Activated naive CD4-positive, alpha-beta T cell (primary cell): ENCODE measurements at places on chromosomes 12 and 14.

DNA sequence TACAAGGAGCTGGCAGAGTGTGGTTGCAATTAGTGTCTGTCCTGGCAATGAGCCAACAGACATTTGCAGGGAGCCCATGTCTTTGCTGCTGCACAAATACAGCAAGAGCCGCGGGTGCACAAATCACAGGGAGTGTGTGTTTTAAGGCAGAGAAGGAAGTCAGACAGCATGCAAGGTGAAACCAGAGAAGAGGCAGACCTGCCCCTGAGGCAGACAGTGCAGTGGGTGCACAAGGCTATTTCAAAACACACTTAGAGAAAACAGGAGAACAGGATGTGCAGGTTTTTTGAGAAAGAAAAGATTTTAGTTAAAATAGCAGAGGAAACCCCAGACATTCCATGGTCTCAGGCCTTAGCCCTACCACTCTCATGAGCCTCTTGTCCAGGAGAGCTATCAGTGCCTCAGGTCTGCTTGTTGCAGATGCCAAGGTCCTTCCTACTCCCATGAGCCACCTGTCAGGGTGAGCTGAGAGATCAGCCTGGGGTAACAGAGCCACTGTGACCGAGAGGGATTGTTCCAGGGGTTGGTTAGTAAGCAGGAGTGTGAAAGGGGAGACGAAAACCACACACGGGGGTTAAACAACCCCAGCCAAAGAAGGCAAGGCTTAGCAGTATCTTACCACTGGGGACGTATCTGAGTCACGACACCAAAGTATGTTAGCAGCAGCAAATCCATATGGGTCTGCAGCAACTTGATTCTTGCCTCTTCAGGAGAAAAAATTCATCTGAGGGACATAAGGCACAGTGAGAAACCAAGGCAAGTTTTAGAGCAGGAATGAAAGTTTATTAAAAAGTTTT lies 78.1 kb downstream of the C14orf132 start:
- no peak for DNase-seq

DNA sequence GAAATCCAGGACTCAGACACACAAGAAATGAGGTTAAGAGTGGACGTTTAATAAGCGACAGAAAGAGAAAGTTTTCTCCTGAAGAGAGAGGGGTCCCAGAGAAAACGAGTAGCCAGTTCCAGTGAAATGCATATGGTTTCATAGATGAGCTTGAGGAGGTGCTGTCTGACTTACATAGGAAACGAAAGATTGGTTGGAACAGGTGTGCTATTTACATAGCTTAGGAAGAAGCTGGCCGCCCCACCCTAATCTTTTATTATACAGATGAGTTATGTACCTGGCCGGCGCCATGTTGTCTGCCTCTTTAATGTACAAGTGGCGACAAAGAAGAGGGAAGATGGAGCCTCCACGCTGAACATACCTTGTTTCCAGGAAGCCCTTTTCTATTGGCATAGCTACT lies 223.0 kb downstream of the SLC6A15 start:
- DNase-seq, result no peak

DNA sequence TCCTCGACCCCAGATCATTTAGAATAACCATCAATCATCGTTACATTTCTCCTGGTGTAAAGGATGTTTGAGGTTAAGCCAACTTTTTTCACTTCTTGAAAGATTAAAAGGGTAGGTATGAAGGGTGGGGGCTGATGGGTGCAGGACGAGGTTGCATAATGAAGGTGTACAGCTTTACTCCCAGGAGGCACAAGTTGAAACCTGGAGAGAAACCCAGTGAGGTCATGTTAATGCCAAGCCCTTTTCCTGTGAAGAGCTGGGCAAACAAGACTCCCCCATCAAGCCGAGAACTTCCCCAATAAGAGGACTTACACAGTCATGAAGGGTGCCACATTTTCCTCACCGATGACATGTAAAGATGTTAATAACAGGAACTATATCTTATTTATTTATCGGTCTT lies 84.3 kb downstream of the FZD10 start:
- no peak for DNase-seq

DNA sequence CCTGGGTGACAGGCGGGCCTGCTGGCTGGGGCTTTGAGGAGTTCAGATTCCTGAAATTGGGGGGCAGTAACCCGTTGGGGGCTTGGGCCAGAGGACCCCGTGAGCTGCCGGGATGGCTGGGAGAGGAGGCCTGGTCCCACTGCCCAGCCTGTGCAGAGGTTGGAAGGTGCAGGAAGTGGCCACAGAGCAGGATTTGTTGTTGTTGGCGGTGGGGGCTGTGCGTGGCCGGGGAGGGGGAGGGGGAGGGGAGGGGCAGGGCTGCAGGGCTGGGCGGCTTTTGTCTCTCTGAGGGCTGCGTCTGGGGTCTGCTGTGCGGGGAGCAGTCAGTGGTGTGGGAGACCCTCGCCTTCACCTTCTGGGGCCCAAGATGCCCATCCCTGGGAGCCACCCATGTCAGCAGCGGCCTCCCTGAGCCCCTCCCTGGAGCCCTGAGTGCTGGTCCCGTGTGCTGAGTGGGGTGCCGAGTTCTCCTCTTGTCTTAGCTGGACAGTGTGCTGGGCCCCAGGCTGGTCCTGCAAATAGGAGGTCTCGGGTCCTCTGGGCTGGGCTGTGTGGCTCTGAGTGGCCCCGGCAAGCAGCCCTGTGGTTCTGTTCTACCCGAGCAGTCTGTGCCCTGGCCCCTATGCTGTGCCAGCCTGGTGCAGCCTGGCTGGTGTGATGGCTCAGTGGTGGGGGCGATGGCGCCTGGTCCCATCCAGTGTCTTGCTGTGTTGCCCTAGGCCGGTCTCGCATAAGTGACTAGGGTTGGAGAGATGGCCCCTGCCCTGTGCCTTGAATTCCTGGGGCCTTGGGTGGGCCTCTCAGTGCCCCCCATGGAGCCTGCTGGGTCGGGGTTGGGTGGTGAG lies 10.3 kb downstream of the KIF26A start:
- DNase-seq, result no peak

GRCh38 chr14:78593949-78594348 lies 423.8 kb downstream of the NRXN3 start:
- DNase-seq, result no peak

DNA sequence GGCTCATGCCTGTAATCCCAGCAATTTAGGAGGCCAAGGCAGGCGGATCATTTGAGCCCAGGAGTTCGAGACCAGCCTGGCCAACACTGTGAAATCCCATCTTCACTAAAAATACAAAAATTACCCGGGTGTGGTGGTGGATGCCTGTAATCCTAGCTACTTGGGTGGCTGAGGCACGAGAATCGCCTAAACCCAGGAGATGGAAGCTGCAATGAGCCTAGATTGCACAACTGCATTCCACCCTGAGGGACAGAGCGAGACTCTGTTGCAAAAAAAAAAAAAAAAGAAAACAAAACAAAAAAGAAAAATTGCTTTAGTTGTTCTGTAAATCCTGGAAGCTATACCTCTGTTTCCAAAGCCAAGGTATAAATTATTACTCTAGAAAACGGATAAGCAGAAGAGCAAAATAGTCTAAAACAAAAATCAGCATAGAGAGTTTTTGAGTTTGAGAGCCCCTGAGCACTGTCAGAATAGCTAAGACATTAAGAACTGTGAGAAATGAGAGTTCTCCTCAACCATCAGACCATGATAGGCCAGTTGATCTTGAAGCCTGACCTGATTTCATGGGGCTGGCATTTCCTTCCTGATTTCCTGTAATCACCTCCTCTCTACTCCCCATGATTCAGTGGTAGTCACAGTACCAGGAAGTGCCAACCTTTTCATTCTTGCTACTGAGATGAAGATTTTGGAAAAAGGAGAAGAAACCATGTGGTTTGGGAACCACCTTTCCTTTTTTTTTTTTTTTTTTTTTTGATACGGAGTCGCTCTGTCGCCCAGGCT lies 31.7 kb downstream of the ATP2A2 start:
- DNase-seq, result no peak

GRCh38 chr14:56349960-56350359 lies 229.6 kb upstream of the TMEM260 start:
- no peak for DNase-seq

- DNase-seq, result no peak
Observed at GRCh38 chr12:110739894-110740293, 2.8 kb downstream of the PPP1CC start.

GRCh38 chr12:108371801-108372344 lies 32.8 kb upstream of the CMKLR1 start:
- DNase-seq, result no peak

DNA sequence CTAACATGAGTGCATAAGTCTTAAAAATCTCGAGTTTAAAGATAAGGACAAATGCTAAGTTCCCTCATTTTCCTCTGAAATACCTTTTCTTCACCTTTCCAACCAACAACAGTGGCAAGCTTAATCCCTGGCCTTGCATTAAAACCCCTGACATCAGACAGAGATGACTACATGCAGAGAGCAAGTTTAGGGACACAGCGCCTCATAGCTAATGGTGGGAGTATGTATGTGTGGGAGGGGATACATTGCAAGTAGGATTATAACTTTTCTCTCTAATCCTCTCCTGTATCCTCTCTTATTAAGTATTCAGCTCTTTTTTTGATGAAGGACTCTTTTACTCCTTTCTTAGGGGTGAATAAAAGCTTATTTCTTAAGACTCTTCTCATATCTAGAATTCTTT lies 547.1 kb downstream of the CCER1 start:
- no peak for DNase-seq

DNA sequence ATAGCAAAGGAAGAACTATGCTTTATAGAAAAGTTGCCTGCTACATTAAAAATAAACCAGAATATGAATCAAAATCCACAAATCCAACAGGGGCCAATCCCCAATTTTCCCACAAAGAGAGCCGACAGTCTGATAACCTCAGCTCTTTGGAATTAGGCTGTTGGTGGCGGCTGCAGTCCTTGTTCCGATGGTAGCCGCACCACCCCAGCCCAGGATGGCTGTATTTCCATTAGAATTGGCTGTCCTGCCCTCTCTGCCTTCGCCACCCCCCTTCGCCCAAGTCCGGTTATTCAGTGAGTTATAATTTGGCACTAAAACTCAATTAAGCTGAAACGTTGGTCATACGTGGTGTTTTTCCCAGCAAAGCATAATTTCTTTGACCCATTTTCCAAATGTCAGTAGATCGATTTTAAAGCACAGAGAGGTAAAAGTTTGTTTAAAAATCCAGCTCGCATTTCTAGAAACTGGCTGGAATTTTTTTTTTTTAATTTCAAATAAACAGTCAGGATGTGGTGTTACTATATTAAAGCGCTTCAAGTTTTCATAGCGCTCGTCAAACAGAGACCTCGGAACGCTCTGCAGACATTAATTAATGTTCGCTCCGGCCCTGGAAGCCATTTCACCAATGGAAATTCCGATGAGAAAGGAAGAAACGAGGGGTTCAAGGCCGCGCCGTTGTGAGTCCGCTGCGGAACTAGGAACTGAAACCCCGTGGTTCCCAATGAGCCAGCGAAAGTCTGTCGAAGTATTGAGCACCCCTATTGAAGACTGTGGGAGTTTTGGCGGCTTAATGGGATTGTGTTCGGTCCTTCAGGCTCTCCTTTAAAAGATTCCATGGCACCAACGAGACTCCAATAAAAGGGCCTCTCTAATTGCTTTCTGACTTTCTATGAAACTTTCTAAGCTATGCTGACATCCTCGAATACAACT lies 104.8 kb upstream of the DIO3 start:
- DNase-seq, result no peak

- DNase-seq, result no peak
Observed at GRCh38 chr12:54701940-54702592, 53.9 kb upstream of the DCD start.

DNA sequence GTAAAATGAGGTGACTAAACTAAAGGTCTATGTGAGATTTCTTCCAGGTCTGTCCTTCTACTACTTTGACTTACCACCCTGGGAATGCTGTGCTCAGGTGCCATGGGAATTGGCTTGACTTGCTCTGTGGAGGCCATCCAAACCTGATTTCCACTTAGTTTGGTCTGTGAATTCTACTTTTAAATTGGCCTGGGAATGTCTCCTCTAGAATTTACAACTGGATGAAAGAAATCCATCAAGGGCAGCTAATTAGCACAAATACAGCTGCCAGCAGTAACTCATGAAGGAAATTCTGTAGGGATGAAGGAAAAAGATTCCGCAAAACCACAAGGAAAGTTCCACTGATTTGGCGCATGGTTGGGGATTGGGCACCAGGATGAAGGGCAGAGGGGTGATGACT lies 31.7 kb upstream of the FRMD6 start:
- DNase-seq, result no peak

GRCh38 chr12:77160931-77161330 lies 95.6 kb upstream of the E2F7 start:
- no peak for DNase-seq
